ENCODE measurements at places on chromosomes 11 and 22. TPM values are rescaled to one million over a fixed set of nuclear protein-coding genes. Genes with fewer than 3 reads are reported as not detected.
A peak's percentile ranks its signal among the peaks of the same experiment; 100 is the strongest.

Gene RASL10A
- total RNA-seq, result 1.6 TPM

Gene ADM2
- 4.2 TPM for total RNA-seq

Gene FOLR2
- not detected for total RNA-seq

Gene GPHA2
- total RNA-seq, result not detected

Gene RAB38
- total RNA-seq, result 0.70 TPM

Gene MS4A14
- not detected for total RNA-seq

GRCh38 chr22:32336771-32337424 is 20.8 kb upstream of the RFPL3 start:
- DNase-seq, result no peak

- DNase-seq, result no peak
Measured at GRCh38 chr22:22999523-22999922, 70.8 kb upstream of the GNAZ start.

DNA sequence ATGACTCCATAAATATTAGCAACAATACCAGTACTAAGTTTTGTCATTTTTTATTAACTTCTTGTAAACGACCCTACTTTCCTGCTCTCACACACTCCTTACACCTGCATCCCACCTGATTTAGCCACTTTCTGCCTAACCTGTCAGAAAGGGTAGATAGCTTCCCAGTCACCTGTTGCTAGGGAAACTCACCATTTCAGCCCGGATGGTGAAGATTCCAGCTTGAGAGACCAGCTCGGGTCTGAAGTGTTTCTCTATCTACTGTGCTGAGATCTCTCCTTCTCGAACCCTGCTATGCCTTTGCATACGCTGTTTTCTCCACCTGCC is at the start of gene PARVG:
Gene PARVG (plus strand): TSS at position 220 of the 327 bp plus-strand sequence. CDS start 2,405 bp downstream, outside the sequence.
- DNase-seq, result peak; percentile 72

GRCh38 chr11:2806351-2807024 is 79.1 kb downstream of the CDKN1C start:
- DNase-seq, result no peak

DNA sequence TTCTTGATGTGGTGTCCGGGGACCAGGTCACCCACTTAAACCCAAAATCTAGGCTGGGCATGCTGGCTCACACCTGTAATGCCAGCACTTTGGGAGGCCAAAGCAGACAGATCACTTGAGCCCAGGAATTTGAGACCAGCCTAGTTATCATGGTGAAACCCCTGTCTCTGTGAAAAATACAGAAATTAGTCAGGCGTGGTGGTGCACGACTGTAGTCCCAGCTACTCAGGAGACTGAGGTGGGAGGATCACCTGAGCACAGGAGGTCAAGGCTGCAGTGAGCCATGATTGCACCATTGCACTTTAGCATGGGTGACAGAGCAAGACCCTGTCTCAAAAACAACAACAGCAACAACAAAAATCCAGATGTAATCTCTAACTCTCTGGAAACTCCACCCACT is 30.3 kb upstream of the FJX1 start:
- no peak for DNase-seq

DNA sequence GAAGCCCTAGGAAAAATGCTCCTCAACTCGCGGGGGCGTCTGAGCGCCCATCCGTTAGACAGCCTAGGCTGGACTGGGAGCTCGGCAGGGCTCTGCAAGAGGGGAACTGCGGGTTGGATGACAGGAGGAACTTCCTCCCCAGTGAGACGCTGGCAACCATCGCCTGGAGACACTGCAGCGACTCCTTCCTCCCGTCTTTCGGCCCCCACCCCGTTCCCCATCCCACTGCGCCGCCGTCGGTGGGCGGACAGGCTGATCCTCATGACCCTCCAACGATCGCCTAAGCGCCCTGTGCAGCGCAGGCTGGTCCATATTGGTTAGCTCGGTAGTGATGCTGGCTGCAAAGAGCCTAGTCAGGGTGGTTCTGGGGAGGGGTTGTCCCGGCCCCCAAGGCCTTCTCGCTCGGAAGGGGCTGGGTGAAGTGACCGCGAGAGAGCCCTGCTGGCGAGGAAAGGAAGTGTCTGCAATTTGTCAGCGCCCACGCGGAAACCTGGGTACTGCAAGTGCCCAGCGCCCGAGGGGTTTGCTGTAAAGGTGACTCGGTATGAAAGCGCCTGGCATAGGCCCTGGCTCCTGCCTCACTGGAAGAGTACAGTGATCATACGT is 638 bp downstream of the NRGN start:
- peak; percentile 58 for DNase-seq

DNA sequence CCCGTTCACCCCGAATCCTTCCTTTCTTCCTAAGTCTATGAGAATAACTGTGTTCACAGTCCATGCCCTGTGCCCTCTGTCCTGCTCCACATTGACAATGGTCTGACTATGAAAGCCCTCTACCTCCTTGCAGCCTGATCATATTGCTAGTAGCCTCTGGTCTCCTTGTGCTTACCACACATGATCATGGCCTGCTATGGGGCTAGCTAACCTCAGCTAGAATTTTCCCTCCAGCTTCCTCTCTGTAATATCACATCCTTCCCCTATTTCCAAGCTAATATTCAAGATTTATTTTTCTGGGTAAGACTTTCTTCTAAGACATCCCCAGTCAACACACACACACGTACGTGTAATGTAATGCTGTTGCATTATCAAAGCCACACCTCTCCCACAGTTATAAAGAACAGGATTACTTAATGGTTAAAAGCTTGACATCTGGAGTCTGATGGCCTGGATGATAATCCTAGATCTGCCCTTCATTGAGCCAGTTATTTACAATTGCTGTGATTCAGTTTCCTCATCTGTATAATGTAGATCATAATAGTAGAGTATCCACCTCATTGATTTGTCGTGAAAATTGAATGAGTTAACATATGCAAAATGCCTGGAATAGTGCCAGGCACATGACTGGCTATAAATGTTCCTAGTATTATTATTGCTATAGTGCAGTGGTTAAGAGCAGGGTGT is 214.4 kb upstream of the BLID start:
- DNase-seq, result no peak

DNA sequence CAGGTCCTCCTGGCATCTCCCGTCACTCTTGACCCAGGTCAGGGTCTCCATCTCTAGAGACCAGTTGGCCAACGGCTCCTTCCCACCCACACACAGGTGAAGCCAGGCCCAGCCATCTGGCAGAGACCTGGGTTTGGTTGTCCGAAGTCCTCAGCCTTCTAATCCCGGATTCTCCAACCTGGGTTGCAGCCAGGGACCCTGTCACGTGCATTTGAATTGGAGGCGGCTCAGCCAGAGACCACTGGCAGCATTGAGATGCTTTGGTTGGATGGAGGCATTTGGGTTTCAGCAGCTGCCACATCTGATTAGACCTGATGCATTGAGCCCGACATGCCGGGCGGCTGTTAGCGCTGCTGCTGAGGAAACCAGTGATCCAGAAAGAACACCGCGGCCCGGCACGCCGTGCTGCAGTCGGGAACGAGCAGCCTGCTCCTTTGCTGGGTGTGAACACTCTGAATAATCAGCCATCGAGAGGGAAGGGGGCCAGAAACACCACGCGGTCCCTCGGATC is 163.2 kb downstream of the BRD1 start:
- no peak for DNase-seq

DNA sequence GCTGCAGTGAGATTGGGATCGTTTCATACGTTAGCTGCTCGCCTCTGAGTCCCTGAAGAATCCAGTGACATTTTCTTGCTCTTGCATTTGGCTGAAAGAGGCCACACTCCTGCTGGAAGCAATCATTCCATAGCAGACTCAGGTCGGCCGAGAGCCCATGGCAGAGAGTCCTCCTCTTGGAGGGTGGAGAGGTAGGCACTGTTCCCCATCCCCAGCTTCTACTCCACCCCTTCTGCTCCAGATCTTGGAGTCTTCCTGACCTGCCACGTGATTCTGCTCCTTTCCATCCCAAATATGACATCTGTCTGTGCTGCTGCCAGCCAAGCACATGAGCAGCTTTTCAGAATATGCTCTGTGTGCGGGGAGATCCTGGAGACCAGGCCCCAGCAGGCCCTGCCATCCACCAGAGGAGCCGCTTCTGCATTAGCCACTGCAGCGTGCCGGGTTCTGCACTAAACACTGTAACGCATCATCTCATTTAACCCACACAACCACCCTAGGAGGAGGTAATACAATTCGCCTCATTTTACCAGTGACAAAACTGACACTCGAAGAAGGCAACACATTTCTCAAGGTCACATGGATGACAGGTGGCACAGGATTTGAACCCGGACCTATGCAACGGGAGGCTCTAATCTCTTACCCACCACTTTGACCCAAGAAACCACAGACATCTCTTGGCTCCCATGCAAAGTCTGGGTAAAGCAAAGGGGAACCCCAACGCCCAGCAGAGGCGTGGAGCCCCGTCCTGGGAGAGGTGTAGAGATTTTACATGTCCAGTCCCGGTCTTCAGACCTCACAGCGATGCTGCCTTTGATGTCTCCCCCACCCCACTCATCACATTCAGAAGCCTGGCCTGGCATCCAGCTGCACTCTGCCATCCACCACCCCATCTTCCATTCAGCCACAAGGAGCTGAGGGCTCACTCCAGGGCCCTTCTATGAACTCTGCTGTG is 78.8 kb downstream of the FEZ1 start:
- DNase-seq, result no peak

GRCh38 chr22:38843657-38844314 is at the start of gene NPTXR:
Gene NPTXR (minus strand): TSS chr22:38844028.
- no peak for DNase-seq

DNA sequence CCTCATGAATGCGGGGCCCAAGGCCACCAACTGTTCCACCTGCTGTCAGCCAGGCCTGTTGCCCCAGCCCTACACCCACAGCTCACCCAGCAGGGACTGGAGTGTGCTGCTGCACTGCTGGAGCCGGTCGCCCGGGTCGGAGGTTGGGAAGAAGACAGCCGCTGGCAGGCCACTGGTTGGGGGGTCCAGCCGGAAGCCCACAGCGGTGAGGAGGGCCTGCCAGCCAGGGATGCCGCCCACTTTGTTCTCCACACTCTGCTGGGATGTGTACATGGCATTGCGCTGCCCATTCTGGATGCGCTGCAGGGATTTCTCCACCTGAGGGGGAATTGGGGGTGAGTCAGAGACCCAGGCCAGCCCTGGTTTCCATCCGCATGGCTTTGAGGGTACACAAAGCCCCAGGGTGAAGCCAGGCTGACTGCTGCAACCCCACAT is 74.2 kb upstream of the PITPNB start:
- no peak for DNase-seq

DNA sequence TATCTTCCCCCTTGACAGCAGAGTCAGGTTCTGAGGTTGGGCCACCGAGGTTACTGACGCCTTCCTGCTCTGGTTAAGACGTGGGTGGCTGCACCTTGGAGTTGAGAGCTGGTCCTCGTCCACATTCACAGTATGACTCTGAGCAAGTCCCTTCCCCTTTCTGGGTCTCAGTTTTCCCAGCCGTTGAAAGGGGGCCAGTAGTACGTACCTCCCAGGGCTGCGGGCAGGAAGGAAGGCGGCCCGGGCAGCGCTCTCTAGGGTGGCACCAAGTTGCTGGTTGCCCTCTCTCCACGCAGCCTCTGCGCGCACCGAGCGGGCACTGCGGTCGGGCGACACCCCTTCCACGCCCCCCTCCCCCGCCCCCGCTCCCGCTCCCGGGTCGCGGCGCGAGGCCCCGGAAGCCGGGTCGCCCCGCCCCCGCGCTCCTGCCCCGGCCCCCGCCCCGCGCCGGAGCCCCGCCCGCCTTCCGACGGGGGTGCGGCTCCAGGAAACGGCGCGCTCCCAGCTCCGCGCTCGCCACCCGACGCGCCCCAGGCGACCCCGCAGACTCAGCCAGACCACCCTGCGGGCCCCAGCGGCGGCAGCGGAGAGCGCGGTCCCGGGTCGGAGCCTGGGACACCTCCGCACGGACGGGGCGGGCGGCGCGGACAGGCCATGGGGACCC is at the start of gene EHBP1L1:
Gene EHBP1L1 (plus strand): TSS at position 486 of the 664 bp plus-strand sequence. CDS start 250 bp downstream, outside the sequence.
- DNase-seq, result peak; percentile 79

Data from activated CD8-positive, alpha-beta T cell treated with anti-CD3 and anti-CD28 coated beads, Interleukin-2, amount 10 ng/mL, durations not matched to agents 7 days and 5 days (primary cell).